ENCODE measurements at places on chromosomes 2 and 18.

- DNase-seq = no peak
Observed at GRCh38 chr2:176140513-176141317, 10.6 kb upstream of the HOXD4 start.

GRCh38 chr2:26504002-26504401 is 26.1 kb upstream of the OTOF start:
- DNase-seq = no peak

DNA sequence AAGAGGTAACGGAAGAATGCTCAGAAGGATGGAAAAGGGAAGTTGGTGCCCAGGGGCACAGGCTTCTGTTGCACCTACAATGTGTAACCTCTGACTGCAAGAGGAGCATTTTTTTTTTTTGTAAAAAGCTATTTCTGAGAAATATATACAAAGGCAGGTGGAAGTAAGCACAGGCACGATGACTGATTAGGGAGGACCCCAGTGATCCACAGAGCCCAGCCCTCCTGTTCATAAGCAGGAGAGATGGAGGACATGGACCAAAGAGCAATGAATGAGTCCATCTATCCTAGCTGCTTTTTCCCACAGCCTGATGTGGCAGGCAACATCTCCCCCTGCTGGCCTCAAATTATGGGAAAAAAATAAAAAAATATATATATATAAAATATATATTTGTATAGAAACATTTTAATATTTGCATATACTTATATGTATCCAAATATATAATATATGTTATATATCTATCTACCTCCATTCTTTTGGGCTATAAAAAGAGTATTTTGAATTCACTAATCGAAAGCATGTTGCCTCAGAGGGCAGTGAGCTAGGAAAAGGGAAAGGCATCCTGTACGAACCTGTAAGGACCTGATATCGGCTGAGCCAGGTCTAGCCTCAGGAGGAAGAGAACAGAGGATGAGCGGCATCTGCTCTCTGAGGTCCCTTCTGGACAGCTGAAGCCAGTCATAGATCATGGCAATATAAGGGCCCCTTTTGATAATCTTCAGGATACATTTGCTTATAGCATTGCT is 166.0 kb upstream of the STK17B start:
- no peak for DNase-seq

- DNase-seq = no peak
Observed at GRCh38 chr18:63953811-63954210, 4.7 kb downstream of the HMSD start.

GRCh38 chr2:195498176-195498575 is 158.8 kb upstream of the SLC39A10 start:
- DNase-seq = no peak

GRCh38 chr2:230160112-230160660 is 59.6 kb downstream of the SP110 start:
- peak; percentile 31 for DNase-seq

DNA sequence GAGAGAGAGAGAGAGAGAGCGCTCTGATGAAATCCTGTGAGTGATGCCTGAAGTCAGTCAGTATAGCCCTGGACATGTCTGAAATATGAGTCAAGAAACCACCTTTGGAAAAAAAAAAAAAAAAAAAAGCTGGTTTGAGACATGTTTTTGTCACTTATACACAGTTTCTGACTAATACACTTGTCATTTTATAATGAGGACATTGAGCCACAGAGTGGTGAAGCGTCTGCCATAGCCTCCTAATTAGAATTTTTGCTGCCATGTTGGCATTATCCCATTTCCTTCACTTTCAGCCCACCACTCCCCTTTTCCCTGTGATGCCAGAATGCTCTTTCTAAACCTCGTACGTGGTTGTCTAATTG is 15.7 kb upstream of the MYO3B start:
- DNase-seq = no peak

DNA sequence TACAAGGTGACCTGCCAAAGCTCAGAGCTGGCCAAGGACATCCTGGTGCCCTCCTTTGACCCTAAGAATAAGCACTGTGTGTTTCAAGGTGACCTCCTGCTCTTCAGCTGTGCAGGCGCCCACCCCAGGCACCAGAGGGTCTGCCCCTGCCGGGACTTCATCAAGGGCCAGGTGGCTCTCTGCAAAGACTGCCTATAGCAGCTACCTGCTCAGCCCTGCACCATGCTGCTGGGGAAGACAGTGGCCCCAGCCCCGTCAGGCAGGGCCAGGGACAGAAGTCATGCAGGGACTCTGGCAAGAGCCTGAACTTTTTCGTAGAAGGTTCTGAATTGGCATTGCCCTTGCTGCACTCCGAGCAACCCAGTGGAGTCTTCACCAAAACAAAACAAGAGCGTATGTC is 194.8 kb downstream of the MGAT5 start:
- DNase-seq = no peak

DNA sequence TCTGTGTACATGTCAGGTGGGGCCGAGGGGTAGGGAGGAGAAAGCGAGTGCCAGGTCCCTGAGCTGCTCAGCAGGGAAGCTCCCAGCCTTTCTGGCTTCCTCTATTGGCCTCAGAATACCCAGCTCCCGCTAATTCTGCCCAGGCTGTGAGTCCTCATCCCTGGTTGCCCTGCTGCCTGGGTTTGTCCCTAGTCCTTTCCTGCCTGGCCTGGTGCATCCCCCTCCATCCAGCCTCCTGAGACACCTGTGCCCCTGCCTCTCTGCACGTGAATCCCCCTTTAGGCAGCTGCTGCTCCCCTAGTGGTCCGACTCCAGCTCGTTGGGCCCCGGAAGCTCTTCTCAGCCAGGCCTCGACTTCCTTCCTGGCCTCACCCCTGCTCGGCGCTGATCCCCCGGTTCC is 54.6 kb downstream of the INHBB start:
- DNase-seq = no peak

GRCh38 chr2:157302492-157303099 is 23.0 kb downstream of the ERMN start:
- DNase-seq = peak; percentile 9

DNA sequence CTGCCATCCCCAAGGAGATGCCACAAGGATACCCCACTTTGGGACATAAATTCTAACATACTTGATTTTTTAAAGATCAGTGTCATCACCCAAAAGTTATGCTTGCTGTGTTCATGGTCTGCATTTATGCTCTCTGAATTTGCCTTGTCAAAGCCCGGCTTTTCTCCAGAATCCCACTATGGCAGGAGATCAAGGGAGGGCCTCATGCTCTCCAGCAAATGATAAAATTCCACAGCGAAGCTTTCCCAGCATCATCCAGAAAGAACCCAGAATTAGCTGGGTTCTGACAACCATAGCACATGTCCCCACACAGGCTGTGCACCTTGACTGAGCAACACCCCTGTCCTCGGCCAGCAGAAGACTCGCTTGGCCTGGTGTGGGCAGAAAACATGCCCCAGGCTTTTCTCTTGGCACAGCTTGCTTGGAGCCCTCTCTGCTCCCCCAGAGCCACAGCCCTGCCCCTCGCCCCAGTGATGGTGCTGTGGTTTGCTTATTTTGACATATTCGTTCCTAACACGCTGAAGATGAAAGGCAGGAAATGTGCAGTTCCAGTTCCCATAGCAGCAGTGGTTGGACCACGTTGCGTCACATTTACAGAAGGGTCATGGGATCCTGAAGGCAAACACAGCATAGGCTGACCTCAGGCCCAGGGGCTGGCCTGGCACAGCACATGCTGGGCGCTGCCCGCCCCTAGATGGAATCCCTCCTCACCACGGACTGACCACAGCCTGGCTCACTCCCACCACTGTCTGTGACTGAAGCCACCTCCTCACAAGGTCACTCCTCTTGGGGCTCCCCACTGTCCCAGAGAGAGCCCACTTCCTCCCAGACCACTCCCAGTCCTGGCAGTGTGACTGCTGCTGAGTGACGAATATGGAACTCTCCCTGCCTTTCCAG is 14.1 kb upstream of the CHRNA1 start:
- peak; percentile 96 for DNase-seq

DNA sequence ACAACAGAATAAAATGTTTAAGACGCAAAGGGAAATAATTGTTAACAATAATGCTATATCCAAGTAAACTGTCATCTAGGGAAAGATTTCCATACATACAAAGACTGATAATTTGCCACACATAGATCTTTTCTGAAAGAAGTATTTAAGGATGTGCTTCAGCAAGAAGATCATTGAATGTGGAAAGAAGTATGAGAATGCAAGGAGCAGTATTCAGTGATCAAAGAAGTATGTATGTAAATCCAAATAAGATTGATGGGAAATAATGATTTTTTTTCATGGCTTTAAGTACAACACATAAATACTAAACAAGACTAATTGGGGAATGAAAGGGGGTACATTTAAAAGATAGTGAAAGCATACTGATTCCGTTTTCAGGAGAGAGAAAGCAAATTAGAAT is 410.4 kb upstream of the HS6ST1 start:
- no peak for DNase-seq

- DNase-seq = no peak
Observed at GRCh38 chr18:46334868-46335281, 230.7 kb downstream of the HAUS1 start.

DNA sequence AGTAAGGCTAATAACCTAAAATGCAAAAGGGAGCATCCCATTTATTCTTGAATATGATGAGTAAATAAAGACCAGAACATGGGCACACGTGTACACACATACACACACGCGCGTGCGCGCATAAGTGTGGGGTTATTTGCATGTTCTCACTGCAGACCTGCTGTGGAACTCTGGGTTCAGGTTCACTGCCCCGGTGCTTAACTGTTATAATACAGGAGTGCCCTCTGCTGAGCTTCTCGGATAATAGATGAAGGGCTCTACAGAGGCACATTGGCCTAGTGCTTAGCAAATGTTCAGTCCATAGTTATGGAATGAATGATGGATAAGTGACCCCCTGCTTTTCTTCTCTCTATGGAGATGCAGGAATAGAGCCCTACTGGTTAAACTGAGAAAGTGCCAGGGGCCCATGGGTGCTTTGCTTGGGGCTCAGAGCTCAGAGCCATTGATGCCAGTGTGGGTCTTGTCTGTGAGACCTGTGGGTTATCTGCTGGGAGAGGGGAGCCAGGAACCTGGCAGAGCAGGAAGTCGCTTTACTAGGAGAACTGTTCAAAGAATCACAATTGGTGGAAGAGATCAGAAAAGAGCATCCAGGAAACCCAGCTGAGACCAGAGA is 3.6 kb upstream of the ARL4C start:
- DNase-seq = no peak

- DNase-seq = no peak
Observed at GRCh38 chr2:202726070-202726469, 91.3 kb downstream of the FAM117B start.

GRCh38 chr2:120919771-120920453 is 184.2 kb downstream of the GLI2 start:
- DNase-seq = no peak

DNA sequence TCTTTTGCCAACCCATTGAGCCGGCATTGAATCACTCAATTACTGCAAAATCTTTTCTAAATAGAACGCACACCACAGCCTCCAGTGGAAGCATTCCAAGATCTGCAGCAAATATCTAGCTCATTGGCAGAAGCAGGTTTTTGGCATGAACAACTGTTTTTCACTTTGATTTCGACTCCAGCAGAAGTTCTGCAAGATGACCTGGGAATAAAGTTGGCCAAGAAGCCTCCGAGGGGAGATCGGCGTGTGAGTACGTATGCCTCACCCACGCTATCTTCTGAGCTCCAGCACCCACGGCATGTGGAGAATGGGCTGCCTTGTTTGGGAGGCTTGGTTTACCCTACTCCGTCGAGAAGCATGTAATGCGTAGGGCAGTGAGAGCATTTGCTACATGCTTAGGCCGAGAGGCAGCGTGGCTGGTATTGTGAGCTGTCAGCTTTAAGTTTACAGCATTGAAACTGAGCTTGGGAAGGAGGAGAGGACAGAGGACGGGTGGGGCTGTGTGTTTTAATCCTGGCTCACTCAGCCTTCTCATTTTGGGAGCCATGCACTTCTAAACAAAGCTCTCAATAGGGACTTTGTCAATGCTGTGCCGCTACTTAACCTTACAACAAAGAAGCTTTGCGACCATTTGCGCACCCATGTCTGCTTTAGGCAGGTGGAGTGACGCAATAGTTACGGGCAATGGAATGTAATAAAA is 10.5 kb downstream of the PCARE start:
- no peak for DNase-seq

DNA sequence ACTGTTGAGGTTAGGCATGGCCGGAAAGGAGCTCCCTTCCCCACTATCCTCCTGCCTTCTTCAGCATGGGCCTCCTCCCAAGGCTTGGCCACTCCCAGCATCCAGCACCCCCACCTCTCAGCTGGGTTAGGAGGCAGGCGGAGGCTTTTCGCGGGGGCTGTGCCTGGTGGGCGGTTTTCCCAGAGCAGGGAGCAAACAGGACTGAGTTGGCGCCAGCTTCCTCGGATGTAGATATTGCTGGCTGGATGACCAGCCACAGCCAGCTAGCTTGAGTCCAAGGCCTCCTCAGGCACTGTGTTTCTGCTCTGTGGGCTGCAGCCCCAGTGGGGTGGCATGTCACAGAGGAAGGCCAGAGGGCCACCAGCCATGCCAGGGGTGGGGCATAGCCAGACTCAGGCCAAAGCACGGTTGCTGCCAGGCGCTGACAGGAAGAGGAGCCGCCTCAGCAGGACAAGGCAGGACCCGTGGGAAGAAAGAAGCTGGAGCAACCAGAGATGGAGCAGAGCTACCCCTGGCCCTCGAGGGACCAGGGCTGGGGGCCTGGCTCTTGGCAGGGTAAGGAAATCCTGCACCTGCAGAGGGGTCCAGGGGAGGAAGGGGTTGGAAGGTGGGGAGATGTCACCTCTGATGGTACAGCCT is at the start of gene TCF23:
TCF23 (plus strand) TSS at position 204 of the 639 bp plus-strand sequence; CDS start at position 334, 130 bp downstream.
- DNase-seq = no peak

DNA sequence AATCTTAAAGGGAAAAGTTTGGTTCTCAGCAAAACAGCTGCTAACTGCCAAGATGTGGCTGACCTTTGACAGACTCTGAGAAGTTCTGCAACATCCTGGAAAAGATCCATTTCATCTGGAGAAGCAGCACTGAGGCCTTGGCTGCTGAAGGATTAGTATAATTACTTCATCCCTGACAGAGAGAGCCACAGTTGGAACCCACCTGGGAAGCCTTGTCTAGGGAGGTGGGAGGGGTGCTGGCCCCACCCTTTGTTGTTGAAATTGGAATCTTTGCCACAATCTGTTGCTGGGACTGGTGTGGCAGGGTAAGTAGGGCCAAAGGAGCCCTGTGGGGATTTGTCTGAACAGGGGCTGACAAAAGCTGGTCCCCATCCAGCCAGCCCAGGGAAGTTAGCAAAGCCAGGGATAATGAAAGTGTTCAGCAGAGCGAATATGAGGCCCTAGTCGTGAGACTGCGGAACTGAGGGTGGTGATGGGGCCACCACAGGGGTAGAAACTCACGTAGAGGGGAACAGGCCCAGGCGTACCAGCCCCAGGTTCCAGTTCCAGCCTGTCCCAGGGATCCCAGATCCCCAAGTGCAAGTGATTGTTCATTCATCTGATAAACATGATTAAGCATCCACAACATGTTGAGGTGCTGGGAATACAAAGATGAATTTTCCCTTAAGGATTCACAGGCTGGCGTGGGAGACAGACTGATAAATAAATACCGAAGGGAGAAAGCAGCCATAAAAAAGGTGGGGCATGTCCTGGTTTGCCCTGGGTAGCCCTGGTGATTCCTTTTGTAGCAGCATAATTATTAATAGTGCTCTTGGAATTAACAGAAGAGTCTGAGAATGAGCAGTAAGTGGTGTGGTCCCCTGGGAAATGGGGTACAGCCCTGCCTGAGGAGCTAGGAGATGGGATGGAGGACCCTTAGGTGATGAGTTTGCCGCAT is 60.0 kb downstream of the MYO1B start:
- peak; percentile 47 for DNase-seq

- no peak for DNase-seq
Observed at GRCh38 chr2:142188562-142188961, 57.7 kb upstream of the LRP1B start.

GRCh38 chr2:168961450-168962229 is 60.5 kb downstream of the G6PC2 start:
- DNase-seq = peak; percentile 56

- no peak for DNase-seq
Observed at GRCh38 chr2:120344214-120344975, 1.5 kb upstream of the INHBB start.

GRCh38 chr2:86750240-86750839 is 30.2 kb downstream of the RMND5A start:
- DNase-seq = no peak

Measured in smooth muscle cell of the brain vasculature (primary cell).